Frontal cortex (tissue), 4 donors: ENCODE measurements at places on chromosomes 2 and 18. TPM values are rescaled to one million over a fixed set of nuclear protein-coding genes. Genes with fewer than 3 reads are reported as not detected.

DNA sequence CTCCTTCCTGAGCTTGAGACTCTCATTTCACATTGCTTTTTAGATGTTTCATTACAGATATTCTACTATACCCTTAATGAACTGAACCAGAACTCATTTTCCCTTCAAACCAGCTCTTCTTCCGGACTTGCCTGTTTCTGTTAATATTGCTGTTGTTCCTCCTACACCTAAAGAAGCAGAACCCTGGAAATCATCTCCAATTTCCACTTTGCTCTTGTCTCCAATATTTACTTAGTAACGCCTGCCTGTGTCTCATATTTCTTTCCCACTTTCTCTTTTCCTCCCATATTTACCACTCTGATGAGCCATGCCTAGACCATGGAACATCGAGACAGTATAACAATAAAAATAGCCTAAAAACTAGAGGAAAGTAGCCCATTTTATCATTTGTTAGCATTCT is 17.9 kb upstream of the GMCL1 start:
- no peak for DNase-seq

UGT1A9 gene
- not detected for total RNA-seq

IL1B gene
- 0.41 TPM for total RNA-seq

GRCh38 chr2:159612255-159612901 is 4.0 kb downstream of the BAZ2B start:
- DNase-seq, result no peak

IL1R1 gene
- 0.41 TPM for total RNA-seq

CD207 gene
- total RNA-seq, result not detected

DNA sequence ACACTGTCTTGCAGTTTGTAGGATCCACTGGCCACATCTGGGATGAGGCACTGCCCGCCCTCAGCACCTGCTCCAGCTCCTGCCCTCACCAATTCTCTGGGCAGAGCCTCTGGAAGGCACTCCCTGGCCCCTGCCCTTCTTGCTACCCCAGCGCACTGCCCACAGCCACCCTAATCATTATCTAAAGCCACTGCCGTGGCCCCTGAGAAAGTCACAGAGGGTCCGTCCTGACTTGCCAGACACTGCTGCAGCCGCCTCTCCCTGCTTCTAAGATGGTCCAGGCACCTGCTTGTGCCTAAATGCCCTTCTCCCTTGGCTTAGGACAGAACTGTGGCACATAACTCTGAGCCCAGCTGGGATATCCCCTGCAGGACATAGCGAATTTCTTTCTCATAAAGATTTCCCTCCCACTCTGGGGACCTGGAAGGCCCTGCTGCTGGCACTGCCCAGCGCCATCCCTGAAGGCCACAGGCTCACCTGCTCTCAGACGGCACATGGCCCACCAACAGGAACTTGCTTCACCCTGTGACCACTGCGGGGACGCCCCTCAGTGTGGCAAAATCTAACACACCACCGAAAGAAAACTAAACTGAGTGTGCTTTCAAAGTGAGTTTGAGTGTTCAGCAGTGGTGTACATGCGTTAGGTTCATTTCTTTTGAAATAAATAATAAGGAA is 244.9 kb downstream of the HDAC4 start:
- no peak for DNase-seq

GRCh38 chr2:165877565-165878550 is 75.7 kb downstream of the TTC21B start:
- no peak for DNase-seq

GRCh38 chr2:184504252-184504651 is 94.1 kb upstream of the ZNF804A start:
- DNase-seq, result no peak

WNT10A gene
- not detected for total RNA-seq

SULT1C4 gene
- 4.5 TPM for total RNA-seq

DNA sequence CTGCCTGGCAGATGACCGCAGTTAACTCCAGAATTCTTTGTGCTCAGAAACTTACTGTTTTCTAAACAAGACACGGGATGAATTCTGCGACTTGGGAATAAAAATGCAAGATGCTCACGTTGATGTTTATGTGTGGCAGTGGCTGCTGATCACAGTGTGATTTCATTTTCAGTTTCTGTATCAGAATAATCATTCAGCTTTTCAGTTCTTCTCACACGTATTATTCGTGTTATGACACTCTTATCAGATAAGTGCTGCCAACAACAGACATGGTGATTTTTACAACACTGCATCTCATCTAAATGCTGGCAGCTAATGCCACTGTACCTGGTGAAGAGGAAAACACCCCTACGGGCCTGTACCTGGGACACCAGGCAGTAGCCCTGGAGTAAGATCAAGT is 272.9 kb upstream of the REV1 start:
- DNase-seq, result no peak

DNA sequence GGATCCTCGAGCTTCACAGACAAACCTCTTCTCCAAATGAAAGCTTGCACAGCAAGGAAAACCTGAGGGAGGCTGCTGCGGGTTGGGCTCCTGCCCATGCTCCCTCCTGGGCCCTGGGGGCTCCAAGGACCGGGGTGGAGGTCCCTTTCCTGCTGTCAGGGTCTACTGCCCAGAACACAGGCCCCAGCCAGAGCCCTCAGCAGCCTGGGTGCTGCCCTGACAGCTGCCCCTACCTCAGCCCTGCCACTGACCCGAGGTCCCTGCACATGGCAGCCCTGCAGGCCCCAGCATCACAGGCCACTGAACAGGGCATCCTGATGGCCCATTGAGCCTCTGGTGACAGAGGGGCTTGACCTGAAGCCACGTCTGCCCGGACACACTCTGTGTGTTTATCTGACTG is 41.0 kb downstream of the CROCC2 start:
- no peak for DNase-seq

MLPH gene
- 0.82 TPM for total RNA-seq

DNA sequence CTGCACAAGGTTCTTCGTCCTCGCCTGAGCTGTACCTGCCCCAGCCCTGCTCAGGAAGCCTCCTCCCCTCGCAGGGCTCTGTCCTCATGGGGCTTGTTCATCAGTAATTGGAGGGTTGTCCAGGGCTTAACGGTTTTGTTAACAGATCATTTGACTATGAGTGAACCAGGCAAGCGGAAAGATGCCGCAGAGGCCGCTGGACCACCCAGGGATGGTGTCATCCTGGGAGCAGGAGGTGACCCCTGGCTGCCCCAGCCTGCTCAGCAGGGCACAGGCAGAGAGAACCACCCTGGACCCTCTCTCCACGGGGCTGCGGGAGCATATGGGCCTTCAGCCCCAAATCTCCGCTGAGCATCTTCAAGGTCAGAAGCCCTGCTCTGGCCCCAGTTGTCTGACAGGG is 264.3 kb downstream of the KLHL29 start:
- no peak for DNase-seq

MSTN gene
- total RNA-seq, result 0.82 TPM

DNA sequence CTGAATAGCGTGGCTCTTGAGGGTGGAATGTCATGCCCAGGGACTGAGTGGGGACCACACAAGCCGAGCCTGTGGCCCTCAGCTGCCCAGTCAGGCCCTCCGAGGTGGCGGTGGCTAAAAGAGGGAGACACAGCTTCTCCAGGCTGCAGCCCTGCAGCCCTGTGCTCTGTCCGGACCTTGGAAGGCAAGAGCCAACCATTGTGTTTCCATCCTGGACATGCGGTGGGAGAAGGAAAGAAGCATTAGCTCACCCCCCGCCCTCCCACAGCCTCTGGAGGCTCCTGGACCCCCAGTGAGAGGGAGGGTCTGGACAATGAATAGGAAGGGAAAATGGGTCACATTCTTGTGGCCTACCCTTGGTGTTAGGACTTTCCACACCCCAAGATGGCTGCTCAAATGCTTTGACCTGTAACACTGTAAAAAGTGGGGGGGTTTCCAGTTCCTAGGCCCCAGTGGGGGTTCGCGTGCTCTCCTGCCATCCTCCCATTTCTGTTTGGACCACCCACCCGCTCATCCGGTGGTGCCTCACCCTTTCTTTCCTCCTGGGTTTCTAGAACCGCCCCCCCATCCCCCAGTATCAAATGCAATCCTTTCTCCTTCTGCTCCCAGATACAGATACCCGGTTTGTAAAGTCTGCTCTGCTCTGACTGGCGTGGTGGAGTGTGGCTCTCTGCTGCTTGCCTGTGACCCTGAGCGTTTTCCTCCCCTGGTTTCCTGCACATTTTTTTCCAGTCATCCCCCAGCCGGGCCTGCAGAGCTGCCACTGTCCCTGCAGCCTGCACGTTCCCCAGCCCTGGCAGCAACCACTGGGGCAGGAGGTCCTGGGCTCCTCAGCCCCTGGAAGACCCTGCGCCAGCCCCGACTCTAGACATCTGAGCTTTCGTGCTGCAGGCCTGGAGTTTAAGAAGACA is 36.3 kb upstream of the SMAD7 start:
- DNase-seq, result no peak

DNA sequence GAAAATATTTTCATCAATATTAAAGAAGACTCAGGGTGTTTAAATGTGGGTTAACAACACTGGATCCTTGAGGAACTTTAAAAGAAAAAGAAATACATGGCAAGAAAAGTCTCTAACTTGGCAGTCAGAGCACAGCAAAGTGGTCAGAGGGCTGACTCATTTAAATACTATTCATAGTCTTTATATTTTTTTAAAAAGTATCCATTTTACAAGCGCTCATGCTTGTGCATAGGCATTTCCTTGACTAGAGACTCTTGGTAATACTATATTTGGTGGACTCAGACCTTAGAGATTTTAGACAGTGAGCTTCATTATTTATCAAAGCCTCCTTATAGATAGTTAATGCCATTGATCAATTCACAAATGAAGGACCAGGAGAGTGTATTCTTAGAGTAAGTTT is 110.2 kb downstream of the ABCA12 start:
- DNase-seq, result no peak

- no peak for DNase-seq
These were observed 21.9 kb upstream of the SLC66A3 start for GRCh38 chr2:11133238-11133935.

DNA sequence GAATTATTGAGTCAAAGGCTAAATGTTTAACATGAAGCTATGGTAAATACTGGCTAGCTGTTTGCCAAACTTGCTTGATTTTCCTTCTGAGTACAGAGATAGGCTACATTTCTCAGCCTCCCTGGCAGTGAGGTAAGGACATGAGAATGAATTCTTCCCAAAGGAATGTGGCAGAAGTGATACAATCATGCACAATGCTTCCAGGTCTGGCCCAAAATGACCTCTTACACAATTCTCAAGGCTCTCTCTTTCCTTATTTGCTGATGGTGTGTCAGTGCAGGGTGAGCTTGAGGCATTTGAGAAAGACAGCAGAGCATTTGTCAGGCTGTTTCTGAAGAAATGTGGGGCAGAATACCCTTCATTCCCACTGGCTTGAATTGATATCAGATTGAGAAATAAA is 95.6 kb upstream of the NABP1 start:
- no peak for DNase-seq

DNA sequence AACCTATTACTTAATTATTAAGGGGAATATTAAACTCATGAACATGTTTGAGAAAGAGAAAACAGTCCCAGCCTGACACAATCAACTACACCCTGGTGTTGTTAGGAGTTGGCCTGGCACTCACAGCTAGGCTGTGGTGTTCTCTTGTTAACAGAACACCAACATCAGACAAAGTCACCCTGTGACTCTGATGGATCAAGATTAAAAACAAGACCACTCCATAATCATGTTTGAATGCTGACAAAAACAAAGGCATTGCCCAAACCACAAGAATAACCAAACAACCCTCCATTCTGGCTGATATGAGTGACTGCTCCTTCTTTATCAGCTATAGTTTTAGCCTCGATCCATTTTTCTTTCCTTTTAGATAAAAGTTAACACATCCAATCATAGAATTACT is 3.0 kb downstream of the BOLL start:
- no peak for DNase-seq

DNA sequence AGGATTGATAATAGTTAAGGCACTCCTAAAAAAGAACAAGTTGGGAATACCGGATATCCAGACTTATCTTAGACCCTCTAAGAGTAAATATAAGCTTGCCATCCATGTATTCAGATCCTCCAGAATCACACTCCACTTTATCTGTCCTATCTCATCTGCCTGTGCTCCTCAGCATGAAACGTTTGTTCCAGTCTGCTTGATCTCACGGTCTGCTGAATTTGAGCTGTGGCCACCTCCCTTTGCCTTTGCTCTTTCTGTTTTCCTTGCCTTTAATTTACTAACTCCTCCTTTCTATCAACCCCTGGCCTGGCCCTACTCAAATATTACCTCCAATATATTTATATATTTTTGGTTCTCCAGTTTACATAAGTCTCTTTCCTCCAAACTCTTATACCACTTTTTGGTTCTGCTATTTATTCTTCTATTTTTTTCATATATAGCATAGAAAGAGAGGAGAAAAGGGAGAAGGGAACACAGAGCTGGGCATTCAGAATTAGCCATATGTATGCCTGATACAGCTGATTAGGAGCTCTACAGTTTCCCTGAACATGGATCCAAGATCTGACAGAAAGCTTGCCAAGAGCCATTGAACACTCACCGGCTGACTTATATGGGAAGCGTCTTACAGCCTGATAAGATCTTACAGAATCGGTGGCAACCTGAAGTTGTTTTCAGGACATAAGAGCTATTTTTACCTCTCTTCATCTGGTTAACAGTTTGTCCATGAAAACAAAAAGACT is 21.8 kb upstream of the DNAJC27 start:
- DNase-seq, result no peak

MYO1B gene
- total RNA-seq, result 85.2 TPM

SLC5A7 gene
- total RNA-seq, result 1.6 TPM

SAG gene
- 0.82 TPM for total RNA-seq

CHRND gene
- not detected for total RNA-seq

DNA sequence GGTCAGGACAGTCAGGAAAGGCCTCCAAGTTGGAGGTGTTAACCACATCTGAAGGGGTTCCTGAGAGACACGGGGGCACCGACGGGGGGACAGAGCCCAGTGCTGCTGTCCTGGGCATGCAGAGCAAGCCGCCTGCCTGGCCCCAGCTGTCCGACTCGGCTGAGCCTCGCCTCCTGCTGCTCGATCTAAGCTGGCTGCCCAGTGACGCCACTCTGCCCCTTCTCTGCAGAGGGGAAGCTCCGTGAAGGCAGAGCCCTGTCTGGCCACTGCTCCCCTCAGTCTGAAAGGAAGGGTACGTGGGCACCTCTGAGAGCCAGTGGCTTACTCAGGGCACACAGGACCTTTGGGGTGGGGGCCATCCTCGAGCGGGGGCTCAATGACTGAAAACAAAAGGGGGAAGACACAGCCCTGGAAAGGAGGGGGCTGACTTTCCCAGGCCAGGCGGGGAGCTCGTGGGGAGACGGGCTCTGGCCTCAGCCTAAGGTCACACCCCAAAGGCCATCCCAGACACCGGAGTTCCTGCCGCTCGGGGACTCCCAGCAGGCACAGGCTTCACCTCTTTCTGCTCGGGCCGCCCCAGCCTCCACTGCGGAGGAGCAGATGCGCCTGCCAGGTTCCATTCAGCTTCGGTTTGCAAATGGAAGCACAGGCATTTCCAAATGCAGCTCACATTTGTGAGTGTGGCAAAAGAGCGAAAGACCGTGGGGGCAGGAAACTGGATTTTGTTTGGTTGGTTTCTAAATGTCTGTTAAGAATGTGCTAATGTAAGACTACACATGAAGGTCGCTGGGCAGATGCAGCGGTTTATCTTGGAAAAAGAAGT is 136.9 kb downstream of the HDAC4 start:
- DNase-seq, result no peak

GRCh38 chr18:79186649-79187048 is 117.5 kb downstream of the ATP9B start:
- no peak for DNase-seq

- DNase-seq, result no peak
These were observed 3.1 kb downstream of the ADAM17 start for GRCh38 chr2:9552219-9553178.
